ENCODE measurements at places on chromosomes 12 and 14.
A peak's percentile ranks its signal among the peaks of the same experiment; 100 is the strongest.

GRCh38 chr14:89680156-89680555, 263.1 kb upstream of the FOXN3 start:
- DNase-seq = no peak

- DNase-seq = no peak
Observed at GRCh38 chr12:20625531-20625930, 69.6 kb upstream of the SLCO1C1 start.

- no peak for DNase-seq
Observed at GRCh38 chr12:26564391-26564790, 268.6 kb downstream of the ITPR2 start.

- DNase-seq = no peak
Observed at GRCh38 chr12:23133471-23133870, 508.5 kb downstream of the ETNK1 start.

- DNase-seq = no peak
Observed at GRCh38 chr12:23855813-23856212, 93.7 kb downstream of the SOX5 start.

DNA sequence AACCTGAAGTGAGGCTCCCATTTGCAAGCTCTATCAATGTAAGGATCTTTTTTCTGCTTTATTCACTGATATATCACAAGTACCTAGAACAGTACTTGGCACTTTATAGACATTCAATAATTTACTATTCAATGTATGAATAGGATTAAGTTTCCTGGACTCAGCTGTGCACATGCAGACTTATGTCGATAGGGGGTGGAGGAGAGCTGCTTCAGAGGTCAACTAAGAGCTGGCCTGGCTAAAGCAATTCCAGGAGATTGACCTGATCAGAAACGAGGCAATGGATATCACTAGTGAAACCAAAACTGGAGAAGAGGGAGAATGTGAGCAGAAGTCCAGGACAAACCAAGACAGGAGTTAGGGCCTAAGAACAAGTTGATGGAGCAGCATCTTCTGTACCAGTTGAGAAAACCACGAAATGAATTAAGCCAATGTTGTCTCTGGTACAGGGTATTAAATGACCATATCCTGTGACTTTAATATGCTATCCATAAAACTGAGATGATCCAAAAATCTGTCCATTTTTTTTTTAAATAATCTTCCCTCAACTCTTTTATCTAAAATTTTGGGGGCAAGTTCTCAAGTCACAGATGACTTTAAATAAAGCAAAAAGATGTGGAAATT, 169.2 kb downstream of the PIK3C2G start:
- DNase-seq = peak; percentile 33

DNA sequence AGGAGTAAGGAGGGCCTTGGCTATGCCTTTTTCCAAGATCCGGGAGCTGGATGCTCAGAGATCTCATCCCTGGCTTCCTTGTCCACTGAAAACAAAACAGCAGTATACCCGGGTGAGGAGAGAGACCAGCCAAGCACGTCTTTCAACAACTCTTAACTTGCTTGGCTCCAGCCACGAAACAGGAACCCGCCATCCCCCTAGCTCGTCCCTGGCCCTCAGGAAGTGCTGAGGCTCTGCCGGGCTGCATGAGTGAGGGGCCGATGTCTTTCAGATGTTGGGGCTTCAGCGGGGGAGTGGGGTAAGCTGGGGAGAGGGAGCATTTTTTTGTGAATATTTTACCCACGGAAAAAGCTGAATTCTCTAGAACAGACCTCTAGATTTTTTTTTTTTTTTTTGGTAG, 231.1 kb downstream of the CACNA1C start:
- DNase-seq = no peak

DNA sequence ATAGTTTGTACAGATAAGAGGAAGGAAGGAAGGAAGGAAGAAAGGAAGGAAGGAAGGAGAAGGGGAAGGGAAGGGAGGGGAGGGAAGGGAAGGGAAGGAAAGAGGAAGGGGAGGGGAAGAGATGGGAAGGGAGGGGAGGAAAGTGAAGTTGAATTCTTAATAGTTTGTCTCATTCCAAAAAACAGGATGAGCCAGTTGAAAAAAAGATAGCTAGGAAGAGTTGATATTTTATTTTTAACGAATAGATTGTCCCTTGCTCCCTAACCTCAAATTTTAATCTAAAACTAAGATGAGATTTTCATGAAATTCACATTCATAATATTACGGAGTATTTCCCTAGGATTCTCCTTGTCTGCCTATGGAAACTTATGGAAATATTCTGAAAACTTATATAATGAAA, 80.7 kb downstream of the ZFC3H1 start:
- no peak for DNase-seq

GRCh38 chr12:85394809-85395208, 114.8 kb downstream of the ALX1 start:
- no peak for DNase-seq

- peak; percentile 75 for DNase-seq
Observed at GRCh38 chr14:50560931-50561285, 963 bp downstream of the ATL1 start.

- no peak for DNase-seq
Observed at GRCh38 chr12:45124485-45125155, 73.7 kb upstream of the DBX2 start.
